Calu3 (cell line): ENCODE measurements at places on chromosomes 12 and 14.

- no peak for DNase-seq
Observed at GRCh38 chr14:40574780-40575179, 1031.9 kb upstream of the LRFN5 start.

DNA sequence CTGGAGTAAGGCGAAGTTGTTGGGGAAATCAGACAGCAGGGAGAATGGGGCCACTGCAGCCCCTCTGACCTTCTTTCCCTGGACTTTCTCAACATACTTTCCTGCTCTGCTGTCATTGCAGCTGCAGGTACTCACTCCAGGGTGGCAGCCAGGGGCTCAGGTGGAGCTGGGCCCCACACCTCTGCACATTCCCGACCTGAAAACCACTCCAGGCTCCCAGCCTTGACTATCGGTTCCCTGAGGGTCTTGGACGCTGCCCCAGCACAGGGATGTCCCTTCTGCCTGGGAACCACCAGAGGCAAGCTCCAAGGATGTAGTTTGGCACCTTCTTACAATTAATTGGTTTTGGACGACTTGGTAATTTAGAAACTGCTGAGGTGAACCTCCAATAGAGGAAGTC, 24.8 kb upstream of the CAPRIN2 start:
- no peak for DNase-seq

- DNase-seq = no peak
Observed at GRCh38 chr14:54600717-54601109, 33.8 kb downstream of the SAMD4A start.

- peak; percentile 17 for DNase-seq
Observed at GRCh38 chr12:19186722-19187661, 57.5 kb downstream of the PLEKHA5 start.

DNA sequence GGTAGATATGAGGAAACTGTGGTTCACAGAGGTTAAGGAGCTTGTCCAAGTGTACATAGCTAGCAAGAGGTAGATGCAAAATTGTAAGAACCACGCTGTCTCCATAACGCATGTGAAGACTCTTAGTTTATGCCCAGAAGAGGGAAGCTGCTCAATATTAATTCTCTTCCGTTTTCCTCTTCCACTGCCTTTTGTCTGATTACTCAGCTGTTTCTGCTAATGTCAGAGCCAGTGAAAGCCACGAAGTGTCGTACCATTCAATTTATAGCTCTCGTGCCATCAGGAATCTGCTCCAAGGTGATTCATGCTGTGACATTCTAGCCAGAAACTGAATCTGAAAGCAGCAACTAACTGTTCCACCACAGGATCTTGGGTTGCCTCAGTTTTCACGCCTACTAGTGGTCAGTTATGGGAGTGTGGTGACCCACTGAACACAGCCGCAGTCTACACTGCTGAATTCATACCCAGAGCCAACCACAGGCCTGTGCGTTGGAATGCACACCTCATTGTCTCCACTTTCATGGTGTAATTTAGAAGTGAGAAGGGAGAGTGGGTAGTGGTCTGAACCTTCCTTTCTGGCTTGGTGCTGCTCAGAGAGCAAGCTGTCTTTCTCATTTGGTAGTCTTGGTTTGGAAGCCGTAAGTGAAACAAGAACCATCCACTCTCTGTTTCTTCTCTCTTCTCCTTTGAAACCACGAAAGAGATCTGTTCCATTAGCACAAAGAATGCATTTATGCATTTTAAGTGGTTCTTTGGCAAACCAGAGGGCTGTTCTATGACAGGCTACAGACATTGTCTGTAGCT, 74.2 kb upstream of the NAP1L1 start:
- DNase-seq = peak; percentile 78

GRCh38 chr14:75249251-75249957, 29.2 kb upstream of the FOS start:
- peak; percentile 21 for DNase-seq

- DNase-seq = no peak
Observed at GRCh38 chr12:7751394-7751793, 4.2 kb upstream of the CLEC4C start.

DNA sequence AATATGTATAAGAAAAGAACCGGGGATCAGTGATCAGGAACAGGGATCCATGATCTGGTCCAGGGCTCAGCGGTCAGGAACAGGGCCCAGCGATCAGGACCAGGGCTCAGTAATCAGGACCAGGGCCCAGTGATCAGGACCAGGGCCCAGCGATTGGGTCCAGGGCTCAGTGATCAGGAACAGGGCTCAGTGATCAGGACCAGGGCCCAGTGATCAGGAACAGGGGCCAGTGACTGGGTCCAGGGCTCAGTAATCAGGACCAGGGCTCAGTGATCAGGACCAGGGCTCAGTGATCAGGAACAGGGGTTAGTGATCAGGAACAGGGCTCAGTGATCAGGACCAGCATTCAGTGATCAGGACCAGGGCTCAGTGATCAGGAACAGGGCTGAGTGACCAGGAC, 56.3 kb downstream of the TMEM121 start:
- no peak for DNase-seq

DNA sequence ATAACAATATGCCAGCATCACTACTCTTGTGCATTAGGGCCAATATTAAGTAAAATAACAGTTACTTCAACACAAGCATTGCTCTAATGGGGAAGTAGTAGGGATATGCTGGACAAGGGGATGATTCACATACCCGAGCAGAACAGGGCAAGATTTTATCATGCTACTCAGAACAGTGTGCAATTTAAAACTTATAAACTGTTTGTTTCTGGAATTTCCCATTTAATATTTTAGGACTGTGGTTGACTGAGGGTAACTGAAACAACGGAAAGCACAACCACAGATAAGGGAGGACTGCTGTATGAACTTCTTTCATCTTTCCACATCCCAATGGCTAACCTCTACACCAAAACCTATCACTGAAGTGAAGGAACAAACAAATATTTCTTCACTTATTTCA, 36.8 kb downstream of the SARNP start:
- no peak for DNase-seq

- peak; percentile 72 for DNase-seq
Observed at GRCh38 chr12:6280053-6280469, 30.4 kb upstream of the PLEKHG6 start.

DNA sequence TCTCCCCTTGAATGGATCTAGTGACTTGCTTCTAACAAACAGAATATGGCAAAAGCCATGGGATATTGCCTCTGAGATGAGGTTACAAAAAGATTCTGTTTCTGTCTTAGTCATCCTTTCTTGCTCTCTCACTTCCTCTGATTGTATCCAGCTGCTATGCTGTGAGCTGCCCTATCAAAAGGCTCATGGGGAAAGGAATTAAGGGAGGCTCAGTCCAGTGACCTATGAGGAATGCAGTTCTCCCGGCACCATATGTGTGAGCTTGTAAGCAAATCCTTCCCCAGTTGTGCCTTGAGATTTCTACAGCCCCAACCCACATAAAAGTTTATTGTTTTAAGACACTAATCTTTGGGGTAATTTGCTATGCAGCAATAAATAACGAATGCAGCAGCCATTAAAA, 183.1 kb downstream of the KLHL28 start:
- no peak for DNase-seq

DNA sequence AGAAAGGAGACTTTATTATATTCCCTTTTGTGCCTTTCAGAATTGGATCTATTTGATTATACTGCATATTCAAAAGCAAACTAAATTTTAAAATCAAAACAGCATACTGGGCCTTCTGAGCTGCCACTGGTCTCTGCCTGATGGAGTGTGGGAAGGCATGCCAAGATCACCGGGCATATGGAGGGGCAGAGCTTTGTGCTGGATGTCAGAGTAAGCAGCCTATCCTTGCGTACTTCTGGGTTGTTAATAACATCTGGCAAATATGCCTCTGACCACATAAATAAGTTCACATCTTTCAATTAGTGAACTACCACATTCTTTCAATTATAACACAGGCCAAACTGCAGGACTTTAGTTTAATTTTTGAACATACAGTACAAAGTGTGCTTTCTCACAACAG, 18.3 kb downstream of the MLH3 start:
- no peak for DNase-seq

DNA sequence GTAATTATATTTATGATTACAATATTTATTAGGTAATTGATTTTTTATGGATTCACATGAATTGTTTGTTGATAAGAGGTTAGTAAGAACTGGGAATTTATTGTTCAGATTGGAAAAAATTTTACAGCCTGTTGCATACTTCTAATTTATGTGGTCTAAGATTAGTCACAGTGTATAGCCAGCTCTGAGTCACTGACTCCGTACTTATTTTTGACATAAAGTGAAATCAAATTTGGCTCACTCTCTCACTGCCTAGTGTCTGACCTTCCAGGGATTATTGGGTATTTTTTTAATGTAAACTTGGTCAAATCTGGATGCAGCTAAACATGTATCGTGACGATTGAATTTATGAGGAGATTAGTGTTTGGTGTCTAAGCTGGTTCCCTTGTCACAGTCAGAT, 109.3 kb downstream of the PTPRQ start:
- DNase-seq = no peak

- peak; percentile 11 for DNase-seq
Observed at GRCh38 chr12:9134981-9135628, 19.4 kb upstream of the A2M start.

- no peak for DNase-seq
Observed at GRCh38 chr14:102570334-102570995, 22.0 kb upstream of the RCOR1 start.

- DNase-seq = no peak
Observed at GRCh38 chr14:65478596-65478995, 66.1 kb downstream of the FUT8 start.

GRCh38 chr14:73741386-73741875, 27.2 kb upstream of the PNMA1 start:
- DNase-seq = peak; percentile 83

DNA sequence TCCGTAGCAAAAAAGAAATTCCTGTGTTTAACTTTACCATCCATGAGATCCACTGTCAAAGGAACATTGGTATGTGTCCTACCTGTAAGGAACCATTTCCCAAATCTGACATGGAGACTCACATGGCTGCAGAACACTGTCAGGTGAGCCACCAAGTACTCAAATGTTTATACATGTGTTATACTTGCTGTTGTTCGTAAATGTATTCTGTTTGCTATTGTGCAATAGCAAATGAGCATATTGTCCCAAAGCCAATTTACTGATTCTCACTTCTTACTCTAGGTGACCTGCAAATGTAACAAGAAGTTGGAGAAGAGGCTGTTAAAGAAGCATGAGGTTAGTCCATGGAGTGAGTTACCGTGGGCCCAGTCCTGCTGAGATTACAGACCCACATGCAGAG, 9.4 kb downstream of the TRAFD1 start:
- no peak for DNase-seq

DNA sequence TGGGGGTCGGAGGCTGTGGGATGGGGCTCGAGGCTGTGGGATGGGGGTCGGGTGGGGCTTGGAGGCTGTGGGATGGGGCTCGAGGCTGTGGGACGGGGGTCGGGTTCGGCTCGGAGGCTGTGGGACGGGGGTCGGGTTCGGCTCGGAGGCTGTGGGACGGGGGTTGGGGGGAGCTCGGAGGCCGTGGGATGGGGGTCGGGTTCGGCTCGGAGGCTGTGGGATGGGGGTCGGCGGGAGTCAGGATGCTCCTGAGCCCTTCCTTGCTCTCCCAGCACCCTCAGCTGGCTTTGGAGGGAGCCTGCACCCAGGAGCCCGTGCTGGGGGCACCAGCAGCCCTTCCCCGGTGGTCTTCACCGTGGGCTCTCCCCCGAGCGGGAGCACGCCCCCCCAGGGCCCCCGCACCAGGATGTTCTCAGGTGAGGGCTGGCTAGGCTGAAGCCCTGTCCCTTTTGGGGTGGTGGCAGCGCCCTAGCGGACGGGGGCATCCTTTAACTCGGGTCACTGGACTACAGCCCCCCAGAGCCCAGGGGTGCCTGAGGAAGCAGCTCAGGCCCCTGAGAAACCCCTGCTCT, 11.9 kb upstream of the PUS1 start:
- no peak for DNase-seq
